ENCODE measurements at places on chromosomes 5 and 9. TPM values are rescaled to one million over a fixed set of nuclear protein-coding genes. Genes with fewer than 3 reads are reported as not detected.

The RASEF gene
- total RNA-seq: 31.9 TPM

The CNTNAP3 gene
- total RNA-seq: 6.3 TPM

The SCGB3A2 gene
- total RNA-seq: not detected

- no peak for DNase-seq
These were observed 39.8 kb upstream of the ACO1 start for GRCh38 chr9:32344551-32345182.

- DNase-seq: no peak
These were observed 23.6 kb downstream of the TPD52L3 start for GRCh38 chr9:6351737-6352136.

GRCh38 chr5:9423571-9423970, 122.3 kb downstream of the SEMA5A start:
- DNase-seq: no peak

GRCh38 chr5:55387865-55388264, 80.1 kb downstream of the MTREX start:
- no peak for DNase-seq

- no peak for DNase-seq
These were observed 80.8 kb upstream of the SEMA6A start for GRCh38 chr5:116655431-116655830.

DNA sequence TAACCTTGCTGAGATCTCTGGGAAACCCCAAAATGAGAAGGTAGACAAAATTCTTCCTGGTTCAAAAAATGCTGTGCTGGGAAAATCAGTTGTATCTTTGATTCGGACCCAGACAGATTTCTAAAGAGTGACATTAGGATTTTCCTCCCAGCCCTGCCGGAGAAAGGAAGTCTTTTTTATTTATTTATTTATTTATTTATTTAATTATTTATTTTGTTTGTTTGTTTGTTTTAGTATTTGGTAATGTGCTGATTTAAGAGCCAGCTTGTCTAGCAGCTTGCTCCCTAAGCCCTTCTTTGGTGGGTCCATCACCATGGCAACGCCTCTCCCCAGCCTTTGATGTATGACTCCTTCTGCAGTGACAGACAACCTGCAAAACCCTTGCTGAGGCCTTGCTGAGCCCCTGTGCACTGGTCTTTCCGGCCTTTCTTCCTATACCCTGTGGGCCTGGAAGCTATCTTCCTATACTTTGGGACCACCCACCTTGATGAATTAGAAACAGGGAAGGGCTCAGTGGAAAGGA, 60.6 kb upstream of the AFAP1L1 start:
- no peak for DNase-seq

DNA sequence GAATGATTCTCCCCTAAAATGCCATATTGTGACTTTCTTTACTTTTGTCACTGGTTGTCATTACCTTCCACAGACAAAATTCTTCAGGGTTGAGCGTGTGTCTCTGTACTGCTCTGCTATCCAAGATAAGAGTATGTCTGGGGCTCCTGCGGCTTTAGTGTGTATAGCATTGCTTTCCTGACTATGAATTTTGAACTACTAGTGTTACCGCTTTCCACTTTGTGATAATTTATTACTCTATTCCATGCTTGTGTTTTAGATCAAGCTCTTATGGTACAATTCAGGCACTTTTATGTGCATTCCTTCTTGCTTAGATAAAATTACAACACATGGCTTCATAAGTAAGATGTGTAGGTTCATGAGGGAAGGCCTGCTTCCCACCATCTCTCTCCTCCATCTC, 51.5 kb upstream of the MEF2C start:
- no peak for DNase-seq

DNA sequence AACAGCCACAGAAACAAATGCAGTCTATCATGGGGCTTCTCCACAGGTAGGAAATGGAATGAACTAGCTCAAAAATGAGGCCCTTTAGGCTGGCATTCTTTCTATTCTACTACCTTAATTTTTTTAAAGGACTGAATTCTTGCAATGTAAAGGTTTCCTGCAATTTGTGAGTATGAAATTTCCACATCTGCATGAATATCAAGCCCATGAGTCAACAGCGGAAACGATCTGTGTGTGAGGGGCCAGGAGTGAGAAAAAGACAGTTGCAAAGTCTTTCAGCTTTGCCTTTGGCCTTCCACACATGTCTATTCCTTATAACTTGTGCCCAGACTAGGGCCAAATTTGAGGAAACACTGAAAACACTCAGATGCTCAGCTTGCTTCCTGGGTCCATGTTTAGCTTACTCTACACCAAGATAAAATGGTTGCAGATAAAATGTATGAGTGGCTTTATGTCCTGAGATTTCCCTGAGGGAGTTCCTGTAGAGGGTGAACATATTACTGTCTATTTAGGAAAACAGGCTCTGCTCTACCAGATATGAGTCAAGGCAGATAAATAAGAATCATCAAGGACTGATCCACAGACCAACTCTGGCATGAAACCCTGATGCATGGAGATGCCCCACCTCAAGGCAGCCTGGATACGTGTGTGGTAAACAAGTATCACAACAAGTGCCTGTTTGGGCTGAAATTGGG, 46.5 kb downstream of the RETREG1 start:
- DNase-seq: no peak

GRCh38 chr9:137167747-137168572, 1.9 kb downstream of the LRRC26 start:
- DNase-seq: no peak

- DNase-seq: no peak
These were observed 47.9 kb upstream of the RARS1 start for GRCh38 chr5:168438349-168438748.

DNA sequence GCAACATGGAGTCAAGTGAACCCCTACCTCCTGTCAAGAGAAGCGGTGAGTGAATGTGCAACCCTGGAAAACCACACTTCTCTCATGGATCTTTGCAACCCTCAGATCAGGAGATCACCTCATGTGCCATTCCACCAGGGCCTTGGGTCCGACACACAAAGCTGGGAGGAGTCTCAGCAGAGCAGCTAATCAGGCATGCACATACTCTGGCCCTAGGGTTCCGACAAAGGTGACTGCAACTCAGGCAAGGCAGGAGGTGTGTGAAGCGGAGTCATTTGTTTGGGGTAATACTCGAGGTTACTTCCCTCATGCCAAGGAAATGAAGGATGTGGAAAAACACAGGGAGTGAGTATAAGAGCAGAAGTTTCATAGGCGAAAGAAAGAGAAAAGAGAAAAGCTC, 96.1 kb downstream of the GABRG2 start:
- DNase-seq: no peak

DNA sequence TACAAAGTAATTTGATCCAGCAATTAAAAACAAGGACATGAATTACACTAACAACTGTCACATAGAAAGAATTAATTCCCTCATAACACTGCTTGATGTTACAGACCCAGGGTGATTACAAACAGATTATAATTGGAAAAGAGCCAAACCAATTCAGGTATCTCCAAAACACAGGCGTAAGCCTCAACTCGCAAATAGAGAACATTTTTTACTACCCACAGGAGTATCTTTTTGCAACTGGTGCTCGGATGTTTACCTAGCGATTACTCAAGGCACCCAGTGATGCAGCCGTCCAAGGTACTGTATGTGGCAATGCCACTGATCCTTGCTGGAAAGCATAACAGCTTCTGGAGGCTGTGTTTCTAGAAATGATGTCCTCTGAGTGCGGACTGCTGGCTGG, 386.1 kb upstream of the KIF2A start:
- no peak for DNase-seq

DNA sequence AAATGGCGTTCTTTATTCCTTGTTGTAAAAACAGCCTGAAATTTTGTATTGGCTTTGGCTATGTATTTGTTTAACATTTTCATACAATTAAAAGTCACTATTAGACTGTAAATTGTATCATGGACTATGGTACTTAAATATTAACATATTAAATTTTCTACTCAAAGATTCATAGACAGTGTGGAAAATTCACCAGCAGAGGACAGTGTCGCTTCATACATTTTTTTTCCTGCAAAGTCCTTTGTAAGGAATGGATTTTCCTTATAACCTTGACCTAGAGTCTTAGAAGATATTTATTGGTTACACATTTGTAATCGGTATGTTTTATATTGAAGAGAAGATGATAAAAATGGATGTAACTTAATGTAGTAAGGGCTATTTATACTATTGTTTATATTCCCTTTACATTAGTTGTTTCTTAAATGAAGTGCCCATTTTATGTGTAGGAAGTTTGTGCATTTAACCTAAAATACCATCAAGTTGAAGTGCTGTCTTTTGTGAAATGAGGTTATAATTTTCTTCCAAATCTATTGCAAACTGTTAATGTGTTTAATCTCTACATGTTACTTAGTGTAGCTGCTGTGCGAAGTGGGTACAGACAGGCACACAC, 150.1 kb downstream of the KDM4C start:
- no peak for DNase-seq

GRCh38 chr9:129886226-129887174, 51.2 kb downstream of the USP20 start:
- no peak for DNase-seq

GRCh38 chr5:142561029-142561428, 124.9 kb downstream of the FGF1 start:
- no peak for DNase-seq

DNA sequence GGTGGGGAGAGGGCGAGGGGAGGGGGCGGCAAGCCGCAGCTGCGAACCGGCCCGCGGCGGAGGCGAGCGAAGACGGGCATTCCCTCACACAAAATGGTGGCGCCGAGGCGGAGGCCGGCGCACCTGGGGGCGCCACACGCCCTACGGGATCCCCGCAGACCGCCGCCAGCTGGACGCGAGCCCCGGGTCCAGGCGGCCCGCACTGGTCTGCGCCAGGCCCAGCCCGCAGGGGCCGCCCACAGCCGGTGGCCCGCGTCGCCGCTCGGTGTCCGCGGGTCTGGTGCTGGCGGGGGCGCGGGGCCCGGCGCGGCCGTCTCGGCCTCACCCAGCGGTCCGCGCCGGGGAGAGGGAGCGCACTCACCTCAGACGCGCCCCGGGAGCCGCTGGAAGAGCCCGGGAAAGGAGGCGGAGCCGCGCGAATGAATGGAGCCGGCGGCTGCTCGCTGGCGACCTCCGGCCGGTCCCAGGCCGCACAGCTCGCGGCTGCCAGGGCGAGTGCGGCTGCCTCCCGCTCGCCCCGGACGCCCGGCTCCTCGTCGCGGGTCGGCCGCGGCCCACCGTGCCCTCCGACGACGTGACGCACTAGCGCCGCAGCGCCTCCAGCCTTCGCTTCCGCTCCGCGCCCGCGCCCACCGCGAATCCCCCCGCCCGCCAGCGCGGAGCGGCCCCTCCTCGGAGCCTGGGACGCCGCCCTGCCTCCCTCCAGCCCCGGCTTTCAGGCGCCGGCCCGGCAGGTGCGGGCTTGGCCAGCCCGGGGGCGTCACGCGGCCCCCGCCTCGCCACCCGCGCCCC, at the start of gene FAM169A:
FAM169A (minus strand) TSS at position 584 of the 792 bp plus-strand sequence. CDS start 24,711 bp downstream, outside the sequence.
- peak; percentile 51 for DNase-seq

GRCh38 chr5:1930880-1931603, 48.3 kb upstream of the IRX4 start:
- DNase-seq: no peak

GRCh38 chr9:99305124-99305523, 83.0 kb downstream of the SEC61B start:
- no peak for DNase-seq

DNA sequence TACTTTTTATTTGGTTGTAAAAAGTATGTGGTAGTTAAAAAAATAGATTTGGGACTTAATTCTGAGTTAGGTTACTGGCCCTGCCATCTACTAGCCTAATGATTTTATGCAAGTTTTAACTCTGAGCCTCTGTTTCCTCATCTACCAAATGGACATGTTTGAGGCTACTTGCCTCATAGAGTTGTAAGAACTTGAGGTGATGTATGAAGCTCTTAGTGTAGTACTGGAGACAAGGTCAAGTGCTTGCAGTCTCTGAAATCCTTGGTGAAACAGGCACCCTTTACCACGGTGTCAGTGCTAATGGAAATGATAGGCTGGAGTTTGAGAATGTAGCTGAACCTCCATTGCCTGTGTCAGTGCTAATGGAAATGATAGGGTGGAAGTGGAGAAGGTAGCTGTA, 15.3 kb downstream of the GPR107 start:
- no peak for DNase-seq

DNA sequence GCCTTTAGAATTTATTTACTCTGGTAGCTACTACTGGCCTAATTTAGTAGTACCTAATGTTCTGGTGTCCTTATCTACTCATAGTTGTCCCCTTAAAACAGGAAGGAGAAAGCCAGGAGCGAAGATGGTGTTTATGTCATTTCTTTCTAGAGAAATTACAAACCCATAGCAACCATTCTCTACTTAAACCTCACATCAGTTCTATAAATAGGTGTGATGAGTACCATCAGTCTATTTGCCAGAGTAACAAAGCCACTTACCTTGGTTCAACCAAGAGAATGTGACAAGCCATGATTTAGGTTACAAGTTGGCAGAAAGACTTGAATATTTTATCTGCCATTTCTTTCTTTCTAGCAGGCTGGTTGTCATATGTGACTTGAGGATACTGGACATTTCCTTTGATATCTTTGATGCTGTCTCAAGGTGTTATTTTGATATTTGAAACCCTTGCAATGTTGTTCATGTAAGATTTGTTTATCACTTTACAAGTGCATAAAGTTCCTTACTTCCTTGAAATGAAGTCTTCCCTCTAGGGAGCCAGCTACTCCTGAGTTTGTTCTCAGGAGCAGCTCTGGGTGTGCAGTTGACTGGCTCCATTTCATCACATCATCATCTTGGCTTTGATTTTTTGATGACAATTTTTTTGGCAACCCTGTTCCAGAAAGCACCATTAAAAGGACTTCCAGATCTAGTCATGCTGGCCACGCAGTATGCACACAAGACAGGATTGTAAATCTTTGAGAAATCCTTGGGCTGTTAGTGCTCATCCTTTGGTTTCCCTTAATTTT, 286.8 kb downstream of the ARHGAP26 start:
- DNase-seq: no peak

DNA sequence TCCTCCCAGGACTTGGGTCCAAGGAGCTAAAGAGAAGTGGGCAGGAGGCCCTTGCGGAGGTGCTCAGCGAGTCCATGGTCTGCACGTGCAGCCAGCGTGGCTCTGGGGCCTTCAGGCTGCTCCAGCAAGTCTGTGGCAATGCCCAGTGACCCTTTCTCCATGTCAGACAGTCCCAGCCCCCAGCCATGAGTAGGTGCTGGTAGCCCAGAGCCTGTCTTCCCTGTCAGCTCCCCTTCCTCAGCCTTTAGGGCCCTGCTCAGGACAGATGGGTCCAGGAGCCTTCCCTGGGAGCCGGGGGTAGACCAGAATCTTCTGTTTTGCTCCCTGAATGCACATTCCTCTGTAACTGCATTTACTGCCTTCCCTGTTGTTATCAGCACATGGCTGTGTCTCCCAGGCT, 147.2 kb upstream of the IRX2 start:
- no peak for DNase-seq

DNA sequence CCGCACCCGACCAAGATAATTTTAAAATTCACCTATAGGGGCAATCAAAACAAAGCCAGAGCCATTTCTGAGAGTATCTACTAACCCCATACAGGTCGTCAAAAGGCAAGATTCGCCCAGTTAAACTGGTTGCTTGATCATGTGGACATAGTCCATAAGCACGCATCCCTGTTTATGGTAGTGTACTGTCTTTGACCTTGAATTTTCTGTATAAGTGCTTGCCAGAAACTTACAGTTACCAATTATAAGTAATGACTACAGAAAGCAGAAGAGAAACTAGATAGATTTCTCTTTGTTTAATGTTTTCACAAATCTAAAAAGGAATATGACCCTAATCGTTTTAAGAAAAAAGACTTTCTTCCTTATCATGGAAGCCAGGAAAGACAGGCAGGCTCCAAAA, 25.6 kb downstream of the SLC31A1 start:
- no peak for DNase-seq

- no peak for DNase-seq
These were observed 52.0 kb downstream of the GOLM1 start for GRCh38 chr9:86047361-86047760.

Measured in Peyer's patch (tissue), 4 donors.